Activated CD8-positive, alpha-beta memory T cell treated with anti-CD3 and anti-CD28 coated beads for 1 hour (primary cell): ENCODE measurements at places on chromosomes 2 and 18.

GRCh38 chr2:134884435-134884834, 34.2 kb upstream of the CCNT2 start:
- DNase-seq = no peak

DNA sequence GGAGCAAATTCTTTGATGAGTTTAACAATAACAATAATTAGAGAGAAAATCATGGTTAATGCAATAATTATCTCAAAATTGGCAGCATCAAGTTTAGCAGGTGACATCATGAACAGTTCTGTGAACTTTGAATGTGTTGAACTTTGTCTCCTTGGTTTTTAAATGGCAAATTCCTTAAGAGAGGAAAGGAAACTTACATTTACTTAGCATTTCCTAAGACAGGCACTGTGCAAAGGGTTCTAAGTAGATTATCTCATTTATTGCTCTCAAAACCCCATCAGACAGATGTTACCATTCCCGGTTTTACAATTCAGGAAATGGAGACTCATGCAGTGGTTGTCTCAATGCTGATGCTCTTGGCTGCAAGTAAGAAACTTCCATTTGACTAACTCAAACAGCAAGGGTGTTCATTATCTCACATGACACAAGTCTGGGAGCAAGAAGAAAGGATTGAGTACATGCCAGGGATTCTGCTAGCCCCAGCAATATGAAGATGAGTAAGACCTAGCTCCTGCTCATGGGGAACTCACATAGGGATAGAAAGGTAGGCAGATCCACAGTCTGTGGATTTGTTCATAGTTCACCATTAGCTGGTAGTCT, 81.3 kb upstream of the ITGA6 start:
- no peak for DNase-seq

DNA sequence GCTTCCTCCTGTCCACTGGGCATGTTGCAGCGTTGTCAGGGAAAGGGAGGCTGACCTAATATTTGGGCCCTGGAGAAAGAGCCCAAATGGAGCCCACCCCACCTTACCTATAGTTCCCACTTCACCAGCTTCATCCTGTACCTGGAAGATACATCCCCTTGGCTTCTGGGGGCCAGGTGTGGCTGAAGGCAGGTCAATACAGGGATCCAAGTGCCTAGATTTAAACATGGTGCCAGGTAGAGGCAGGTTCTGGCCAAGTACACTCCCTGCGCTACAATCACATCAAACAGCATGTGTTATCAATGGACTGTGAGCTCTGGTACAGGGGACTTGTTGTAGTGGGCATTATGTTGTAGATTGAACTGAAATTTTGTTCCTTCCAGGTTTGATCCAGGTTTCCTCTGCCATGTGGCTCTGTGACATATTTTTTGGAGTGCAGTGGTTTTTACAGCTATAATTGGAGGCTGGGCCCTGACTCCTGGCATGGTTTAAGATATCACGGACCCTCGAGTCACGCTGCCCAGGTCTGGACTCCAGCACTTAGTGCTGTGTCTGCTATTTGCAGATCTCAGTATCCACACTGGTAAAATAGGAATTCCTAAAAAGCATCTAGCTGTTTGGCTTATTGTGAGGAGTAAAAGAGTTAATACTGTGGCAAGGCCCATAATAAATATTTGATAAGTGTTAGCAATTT, 23.8 kb downstream of the MYCN start:
- no peak for DNase-seq

DNA sequence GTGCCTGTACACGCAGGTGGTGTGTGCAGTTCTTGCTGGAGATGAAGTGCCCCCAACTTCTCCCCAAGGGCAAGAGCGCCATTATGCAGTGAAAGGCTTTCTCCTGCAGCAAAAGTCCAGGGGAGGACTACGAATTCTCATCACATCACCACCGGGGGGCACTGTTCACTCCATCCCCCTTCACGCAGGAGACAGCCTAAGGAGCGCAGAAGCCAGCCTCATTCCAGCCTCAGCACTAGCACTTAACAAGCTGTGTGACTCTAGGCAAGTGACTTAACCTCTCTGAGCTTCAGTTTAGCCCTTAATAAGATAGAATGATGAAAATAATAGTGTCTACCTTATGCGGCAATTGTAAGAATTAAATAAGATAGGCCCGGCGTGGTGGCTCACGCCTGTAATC, 32.3 kb downstream of the DNMT3A start:
- no peak for DNase-seq

GRCh38 chr2:131042148-131042775, 51.0 kb downstream of the FAM168B start:
- no peak for DNase-seq

- no peak for DNase-seq
Observed at GRCh38 chr2:225434014-225434413, 34.5 kb downstream of the NYAP2 start.

- no peak for DNase-seq
Observed at GRCh38 chr18:40631319-40631718, 1323.7 kb upstream of the PIK3C3 start.

- DNase-seq = no peak
Observed at GRCh38 chr2:176072951-176073904, 10.5 kb downstream of the EVX2 start.

GRCh38 chr2:219272356-219272755, 6.8 kb upstream of the DNAJB2 start:
- DNase-seq = no peak

DNA sequence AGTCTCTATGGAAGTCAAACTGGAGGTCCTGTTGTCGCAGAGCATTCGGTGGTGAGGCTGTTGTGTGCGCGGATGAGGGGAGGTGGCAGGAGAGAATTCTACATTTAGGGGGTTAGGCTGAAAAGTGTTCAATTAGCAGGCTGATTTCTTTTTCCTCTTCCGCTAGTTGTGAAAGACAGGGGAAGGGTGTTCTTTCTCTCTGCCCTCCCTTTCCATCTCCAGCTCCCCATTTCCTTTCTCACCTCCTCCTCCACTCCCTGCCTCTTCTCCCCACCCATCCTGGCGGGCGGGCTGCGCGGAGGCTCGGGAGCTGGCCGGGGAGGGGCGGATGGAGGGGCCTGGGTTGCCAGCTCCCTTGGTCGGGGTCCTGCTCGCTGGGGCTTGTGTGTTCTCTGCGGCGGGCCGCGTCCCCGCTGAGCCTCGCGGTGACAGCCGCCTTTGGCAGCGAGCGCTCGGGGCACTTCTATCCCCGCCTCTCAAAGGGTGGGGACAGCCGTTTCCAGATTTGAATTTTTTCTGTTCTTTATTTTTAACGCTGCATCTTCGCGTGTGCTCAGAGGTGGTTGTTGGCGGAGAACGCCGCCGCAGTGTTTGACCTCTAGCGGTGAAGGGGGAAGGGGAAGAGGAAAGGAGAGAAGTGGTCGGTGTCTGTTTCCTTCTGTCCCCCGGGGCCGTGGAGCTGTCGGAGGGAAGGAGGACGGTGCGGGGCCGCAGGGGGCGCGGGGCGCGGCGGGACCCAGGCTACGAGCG, 3.6 kb downstream of the SOX11 start:
- DNase-seq = no peak

DNA sequence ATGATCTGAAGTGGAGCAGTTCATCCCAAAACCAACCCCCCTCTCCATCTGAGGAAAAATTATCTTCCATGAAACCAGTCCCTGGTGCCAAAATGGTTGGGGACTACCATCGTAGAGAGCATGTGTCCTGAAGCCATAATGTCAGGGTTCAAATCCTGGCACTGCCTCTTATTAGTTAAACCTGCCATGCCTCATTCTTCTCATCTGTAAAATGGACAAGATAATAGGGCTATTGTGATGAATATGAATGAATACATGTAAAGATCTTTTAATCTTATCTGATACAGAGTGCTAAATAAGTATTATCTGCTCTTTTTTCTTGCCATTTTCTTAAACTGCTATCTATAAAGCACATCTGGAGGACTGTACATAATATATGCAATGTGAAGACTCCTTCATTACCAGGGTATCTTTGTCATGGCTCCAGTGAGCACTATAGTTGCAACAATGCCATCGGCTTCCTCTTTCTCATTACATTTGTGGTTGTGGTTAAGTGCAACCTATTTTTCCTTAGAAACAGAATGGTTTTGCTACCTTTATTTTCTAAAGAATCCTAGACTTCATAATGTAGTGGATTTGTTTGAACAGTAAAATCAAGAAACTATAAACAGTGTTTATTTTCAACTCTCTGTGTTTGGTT, 27.0 kb downstream of the MFSD6 start:
- no peak for DNase-seq

DNA sequence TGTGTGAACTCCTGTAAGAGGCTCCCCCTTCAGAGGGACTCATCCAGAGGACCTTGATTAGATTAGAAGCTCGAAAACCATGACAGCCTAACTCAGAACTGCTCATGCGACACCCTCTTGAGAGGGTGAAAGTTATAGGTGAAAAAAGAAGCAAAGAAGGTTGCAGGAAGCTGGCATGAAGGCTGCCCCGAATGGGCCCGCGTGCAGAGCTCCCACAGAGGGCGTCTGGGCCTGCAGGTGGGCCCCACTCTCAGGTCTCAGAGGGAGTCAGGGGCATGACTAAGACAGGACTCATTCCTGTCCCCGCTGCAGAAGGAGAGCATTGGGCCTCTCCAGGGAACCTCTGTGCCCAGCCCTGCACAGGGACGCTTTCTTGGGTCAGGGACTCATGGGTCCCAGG, 235.4 kb downstream of the EIPR1 start:
- DNase-seq = no peak

GRCh38 chr18:54878159-54878622, 49.9 kb downstream of the RAB27B start:
- DNase-seq = no peak

- DNase-seq = no peak
Observed at GRCh38 chr18:23738575-23738974, 49.3 kb downstream of the LAMA3 start.

- no peak for DNase-seq
Observed at GRCh38 chr2:14234911-14235310, 397.6 kb upstream of the LRATD1 start.

- DNase-seq = no peak
Observed at GRCh38 chr2:173148520-173148919, 72.9 kb downstream of the MAP3K20 start.

GRCh38 chr2:5148392-5149085, 543.6 kb upstream of the SOX11 start:
- DNase-seq = no peak

- no peak for DNase-seq
Observed at GRCh38 chr2:212330263-212330662, 208.3 kb downstream of the ERBB4 start.

GRCh38 chr2:175017618-175018414, 12.6 kb upstream of the CHN1 start:
- no peak for DNase-seq

- DNase-seq = no peak
Observed at GRCh38 chr18:47964053-47964452, 33.6 kb upstream of the SMAD2 start.

DNA sequence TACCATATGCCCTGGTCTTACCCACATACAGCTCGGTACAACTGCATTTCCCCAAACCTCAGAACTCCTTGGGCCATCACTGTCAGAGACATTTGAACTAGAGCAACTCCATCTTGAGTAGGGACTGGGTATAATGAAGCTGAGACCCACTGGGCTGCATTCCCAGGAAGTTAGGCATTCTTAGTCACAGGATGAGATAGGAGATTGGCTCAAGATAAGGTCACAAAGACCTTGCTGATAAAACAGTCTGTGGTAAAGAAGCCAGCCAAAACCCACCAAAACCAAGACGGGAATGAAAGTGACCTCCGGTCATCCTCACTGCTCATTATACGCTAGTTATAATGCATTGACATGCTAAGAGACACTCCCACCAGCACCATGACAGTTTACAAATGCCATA, 131.3 kb downstream of the PIK3C3 start:
- DNase-seq = no peak

DNA sequence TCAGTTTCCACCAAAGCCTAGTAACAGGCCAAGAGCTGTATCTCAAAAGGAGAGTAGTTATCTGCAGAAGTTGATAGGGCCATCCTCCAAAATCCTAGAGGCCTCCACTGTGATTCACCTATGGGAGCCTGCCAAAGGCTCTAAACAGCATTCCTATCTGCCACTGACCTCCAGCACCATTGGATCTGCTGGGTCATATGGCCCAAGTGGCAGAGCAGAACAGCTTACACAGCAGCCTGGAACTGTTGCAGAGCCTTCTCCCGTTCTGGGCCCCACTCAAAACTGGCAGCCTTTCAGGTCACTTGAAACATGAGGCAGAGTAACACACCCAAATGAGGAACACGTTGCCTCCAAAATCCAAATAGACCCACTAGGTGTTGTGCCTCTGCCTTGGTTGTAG, 345.2 kb upstream of the RND3 start:
- DNase-seq = no peak

DNA sequence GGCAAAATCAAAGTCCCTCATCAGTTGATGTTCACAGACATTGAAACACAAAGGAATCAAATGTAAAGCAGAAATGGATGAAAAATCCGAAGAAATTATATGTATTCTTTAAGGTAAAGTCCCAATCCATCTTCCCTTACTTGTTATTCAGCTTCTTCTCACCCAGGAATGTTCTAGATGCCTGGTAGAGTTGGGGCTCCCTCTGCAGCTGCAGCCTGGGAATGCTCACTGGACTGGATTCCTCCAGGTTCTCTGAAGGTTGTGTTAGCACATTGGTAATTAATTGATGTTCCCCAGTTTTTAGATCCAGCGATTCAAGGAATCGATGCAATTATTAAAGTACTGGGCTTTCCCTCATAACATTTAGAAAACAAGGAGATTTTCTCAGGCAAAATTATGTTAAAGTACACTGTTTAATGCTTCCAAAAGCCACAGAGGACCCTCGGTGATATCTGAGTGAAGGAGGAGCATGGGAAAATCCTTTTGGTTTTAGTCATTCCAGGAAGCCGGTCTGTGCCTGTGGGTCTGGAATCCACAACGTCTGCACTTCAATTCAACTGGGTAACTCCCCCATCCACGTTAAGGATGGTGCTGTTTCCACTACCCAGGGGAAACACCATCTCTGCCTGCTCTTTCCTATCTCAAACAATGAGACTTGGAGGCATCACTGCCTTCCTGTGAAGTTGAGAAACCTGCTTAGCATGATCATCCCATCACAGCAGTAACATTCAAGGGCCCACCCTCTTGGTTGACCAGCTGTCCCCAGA, 22.0 kb downstream of the NTSR2 start:
- no peak for DNase-seq

DNA sequence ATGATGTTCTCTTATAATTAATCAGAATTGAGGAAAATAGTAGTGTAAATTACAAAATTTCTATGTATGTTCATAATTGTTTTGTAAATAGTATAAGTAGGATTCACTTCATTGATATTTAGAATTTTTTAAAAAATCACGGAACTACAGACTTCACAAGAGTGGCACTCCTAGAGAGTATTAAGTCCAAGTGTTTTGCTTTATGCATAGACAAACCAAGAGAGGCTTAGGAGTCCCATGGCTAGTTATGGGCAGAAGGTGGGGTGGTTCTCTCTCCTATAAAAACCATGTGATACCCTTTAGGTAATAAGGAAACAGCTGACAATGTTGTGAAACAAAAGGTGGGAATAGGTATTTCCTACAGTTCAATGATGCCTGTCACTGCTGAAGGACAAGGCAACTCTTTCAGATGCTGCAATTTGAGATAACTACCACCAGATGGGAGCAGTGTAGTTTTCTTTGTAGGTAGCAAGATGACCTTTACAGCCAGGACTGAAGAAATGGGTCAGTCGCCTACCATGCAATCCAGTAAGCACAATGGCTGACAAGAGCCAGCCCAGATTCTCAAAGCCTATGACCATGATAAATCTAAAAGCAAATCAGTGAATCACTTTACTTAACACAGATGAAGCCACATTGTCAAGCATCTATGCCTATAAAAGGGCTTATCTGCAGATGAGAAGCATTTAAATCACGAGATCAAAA, 83.9 kb downstream of the AAK1 start:
- no peak for DNase-seq
